Renal cortex interstitium (tissue), 15 donors: ENCODE measurements at places on chromosomes 6 and 20.

GRCh38 chr6:101747716-101748115, 354.2 kb downstream of the GRIK2 start:
- no peak for DNase-seq

- DNase-seq, result no peak
Observed at GRCh38 chr6:8375916-8376315, 59.4 kb downstream of the SLC35B3 start.

DNA sequence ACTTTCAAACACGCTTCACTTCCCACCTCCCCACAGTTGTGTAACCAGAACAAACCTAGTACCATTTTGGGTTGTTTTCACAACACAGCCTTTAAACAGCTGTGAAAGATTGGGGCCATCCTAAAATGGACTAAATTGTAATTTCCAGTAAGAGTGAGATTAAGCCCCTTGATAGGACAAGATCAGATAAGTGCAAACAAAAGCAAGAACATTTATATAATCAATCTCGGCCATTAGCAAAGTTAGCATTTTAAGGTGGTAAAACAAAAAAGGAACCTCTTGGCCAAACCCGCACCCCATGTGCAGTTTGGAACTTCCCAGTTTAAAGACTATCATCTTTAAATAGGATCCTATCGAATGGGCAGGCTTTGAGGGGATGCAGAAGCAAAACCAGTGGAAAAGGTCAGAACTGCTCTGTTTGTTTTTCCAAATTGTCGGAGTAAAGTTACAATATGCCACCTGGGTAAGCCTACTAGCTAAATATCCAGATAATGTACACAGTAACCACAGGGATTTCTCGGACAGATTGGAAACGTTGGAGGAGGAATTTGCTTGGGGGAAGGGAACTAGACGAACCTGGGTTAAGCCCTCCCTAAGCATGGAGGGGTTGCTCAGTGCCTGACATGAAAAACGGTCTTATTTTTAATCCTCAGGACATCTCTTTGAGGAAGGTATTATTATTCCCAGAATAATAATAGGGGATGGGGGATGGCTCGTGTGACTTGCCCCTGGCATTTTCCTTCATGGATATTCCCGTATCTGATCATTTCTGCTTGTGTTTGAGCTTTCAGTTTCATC, 159.8 kb upstream of the SALL4 start:
- no peak for DNase-seq

DNA sequence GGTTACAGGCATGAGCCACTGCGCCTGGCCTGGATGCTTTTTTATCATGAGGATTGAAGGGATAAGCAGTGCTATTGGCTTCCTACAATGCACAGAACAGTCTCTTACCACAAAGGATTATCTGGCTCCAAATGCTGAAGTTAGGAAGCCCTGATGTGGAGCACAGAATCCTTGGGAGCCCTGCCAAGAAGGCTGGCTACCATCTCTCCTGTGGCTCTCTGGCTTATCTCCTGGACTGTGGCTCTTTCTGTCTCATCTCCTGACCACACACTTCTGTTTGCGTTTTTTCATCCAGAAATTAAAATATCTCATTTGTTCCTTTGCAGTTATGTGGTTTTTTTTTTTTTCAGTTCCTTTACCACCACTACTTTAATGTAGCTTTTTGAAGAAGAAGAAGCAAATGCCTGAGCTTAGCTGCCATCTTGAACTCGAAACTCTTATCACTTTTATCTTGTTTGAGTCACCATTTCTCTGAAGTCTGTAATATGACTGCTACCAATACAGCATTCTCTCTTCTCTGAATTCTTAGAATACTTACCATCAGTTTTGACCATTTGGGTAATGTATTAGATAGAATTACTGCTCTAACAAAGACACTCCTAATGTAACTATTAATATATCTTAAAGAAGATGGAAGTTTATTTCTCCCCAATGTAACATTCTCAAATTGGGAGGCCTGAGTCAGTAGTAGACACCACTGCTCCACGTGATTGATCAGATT, 1044.7 kb downstream of the KIF16B start:
- DNase-seq, result no peak

DNA sequence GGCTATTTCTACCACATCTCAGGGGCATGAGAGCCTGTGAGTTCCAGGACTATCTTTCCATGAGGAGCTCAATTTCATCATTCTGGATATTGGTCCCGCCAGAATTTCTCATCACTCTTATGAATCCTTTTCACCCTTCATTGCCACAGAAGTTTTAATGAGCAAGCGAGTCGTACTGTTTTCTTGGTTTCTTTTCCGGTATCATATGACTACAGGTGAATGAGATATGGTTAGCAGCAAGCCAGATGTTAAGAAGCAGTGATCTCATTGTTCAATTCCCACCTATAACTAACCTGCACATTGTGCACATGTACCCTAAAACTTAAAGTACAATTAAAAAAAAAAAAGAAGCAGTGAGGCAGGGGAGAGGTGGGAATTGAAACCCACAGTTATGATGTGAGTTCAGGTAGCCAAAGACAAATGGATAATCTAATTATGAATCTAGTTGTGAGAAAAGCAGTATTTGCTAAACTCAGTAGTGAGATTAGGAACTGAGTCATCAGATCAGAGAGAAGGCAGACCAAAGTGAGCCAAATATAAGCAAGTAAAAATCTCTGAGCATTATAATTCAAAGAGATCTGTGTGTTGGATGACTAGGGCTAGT, 78.0 kb upstream of the ELOVL5 start:
- DNase-seq, result no peak

GRCh38 chr6:166308033-166308768, at the start of gene PRR18:
Gene PRR18 (minus strand): TSS chr6:166308392. CDS start chr6:166308142, 250 bp downstream.
- DNase-seq, result no peak

DNA sequence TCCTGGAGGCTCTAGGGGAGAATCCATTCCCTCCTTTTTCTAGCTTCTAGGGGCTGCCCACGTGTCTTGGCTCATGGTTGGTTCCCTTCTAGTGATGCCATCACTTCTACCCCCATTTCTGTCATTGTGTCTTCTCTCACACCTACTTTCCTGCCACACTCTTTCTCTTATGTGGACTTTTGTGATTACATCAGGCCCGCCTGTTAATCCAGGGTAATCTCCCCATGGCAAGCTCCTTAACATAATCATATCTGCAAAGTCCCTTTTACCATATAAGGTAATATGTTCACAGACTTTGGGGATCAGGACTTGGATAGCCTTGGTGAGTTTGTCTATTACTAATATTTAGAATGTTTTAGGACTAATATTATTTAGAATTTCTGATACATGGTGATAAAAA, 111.9 kb downstream of the DNAH8 start:
- DNase-seq, result no peak

DNA sequence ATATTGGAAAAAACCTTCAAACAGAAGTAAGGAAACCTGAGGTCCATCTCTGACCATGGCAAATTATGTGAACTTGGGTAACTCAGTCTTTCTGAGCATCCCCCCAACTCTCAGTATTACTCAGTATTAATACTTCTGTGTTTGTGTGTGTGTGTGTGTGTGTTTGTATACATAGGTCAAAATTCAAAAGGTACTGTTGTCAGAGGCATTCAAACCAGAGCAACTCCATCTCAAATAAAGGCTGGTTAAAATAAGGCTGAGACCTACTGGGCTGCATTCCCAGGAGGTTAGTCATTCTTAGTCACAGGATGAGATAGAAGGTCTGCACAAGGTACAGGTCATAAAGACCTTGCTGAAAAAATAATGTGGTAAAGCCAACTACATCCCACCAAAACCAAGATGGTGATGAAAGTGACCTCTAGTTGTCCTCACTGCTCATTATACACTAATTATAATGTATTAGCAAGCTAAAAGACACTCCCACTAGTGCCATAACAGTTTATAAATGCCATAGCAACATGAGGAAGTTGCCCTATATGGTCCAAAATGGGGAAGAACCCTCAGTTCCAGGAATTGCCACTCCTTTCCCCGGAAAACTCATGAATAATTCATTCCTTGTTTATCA, 33.3 kb upstream of the SLC22A16 start:
- DNase-seq, result no peak

DNA sequence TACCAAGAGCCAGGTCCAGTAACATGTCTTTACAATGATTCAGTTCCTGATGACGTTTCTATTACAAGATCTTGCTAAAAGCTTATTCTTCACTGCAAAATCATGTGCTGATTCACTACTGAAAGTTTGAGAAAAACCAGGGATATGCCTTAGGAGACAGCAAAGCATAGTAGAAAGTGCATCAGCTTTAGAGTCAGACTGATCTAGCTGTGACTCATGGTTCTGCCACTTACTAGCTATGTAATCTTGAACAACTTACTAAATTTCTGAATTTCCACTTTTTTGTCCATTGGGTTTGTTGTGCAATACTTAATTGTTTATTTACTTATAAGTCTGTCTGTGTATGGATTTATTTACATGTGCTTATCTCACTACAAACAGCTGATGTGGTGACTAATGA, 198.5 kb upstream of the RSPO3 start:
- no peak for DNase-seq

GRCh38 chr6:68572525-68572924, 62.6 kb upstream of the ADGRB3 start:
- no peak for DNase-seq

DNA sequence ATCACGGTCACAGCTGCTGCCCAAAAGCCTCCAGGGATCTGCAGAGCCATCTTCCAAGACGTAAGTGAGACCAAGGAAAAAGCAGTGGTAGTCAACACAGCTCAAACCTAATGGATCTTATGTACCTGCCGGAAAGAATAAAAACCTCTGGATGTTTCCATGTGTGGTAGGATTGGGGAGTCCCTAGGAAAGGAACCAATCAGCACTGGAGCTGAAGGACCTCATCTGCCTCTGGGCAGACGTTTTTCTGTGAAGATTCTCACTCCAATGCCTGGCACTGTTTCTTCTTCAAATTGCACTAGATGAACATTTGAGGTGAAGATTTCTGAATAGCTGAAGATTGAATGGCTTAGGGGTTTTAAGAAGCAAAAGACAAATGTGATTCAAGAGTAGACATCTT, at the start of gene HLA-DQB2:
Gene HLA-DQB2 (minus strand): TSS at position 112 of the 400 bp plus-strand sequence. CDS start 62 bp downstream, at position 50.
- no peak for DNase-seq

DNA sequence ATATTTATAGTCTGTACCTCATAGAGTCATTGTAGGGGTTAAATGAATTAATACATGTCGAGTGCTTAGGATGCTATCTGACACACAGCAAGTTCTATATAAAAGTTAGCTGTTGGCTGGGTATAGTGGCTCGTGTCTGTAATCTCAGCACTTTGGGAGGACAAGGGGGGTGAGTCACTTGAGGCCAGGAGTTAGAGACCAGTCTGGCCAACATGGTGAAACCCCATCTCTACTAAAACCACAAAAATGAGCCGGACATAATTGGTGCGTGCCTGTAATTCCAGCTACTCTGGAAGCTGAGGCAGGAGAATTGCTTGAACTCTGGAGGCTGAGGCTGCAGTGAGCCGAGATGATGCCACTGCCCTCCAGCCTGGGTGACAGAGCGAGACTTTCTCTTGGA, 222.9 kb downstream of the UBE3D start:
- DNase-seq, result no peak

- DNase-seq, result no peak
Observed at GRCh38 chr20:56440346-56441007, 27.9 kb upstream of the RTF2 start.

GRCh38 chr6:169051371-169051770, 202.3 kb downstream of the THBS2 start:
- no peak for DNase-seq

GRCh38 chr20:3760655-3761348, 6.8 kb downstream of the ADISSP start:
- DNase-seq, result no peak

DNA sequence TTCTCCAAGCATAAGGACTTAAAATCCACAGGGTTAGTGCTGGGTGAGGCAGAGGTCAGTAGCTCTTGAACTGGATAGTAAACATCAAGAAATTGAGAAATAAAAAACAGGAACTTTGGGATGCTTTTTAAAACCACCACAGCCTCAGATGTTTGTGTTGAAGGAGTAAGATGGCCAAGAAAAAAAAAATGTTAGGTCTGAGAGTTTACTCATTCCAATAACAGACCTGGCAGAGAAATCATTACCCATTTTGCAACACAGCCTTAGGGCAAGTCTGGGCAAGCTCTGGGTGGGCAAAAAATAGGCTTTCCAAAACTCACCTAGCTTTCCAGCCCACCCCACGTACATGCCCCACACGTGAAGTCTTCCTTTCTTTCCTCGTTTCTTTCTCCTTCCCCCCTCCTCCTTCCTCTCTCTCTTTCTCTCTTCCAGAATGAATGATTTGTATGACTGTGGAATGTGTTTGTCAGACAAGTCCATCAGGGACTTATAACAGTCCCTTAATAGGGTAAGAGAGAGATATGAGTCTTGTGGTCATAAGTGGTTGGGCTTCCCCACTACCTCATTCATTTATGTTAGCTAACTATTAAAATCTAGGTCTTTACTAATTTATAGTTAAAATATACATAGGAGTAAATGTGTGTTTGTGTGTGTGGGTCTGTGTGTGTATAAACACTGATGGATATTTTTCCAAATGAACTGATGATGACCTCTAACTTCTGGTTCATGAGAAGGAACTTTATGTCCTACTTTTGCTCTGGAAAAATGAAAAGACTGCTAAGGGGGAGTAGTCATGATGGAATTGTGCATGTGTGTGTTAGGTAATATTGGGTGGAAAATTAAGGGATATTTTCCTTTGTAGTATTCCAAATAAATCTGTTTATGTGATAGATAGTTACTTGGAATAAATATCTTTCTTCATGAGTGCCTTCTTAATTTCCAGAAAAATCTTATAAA, 18.0 kb upstream of the DSE start:
- no peak for DNase-seq

- no peak for DNase-seq
Observed at GRCh38 chr20:43901296-43901695, 13.4 kb upstream of the TOX2 start.

GRCh38 chr6:8080362-8081151, 16.4 kb upstream of the BLOC1S5 start:
- DNase-seq, result no peak

GRCh38 chr6:31736021-31736767, at the start of gene CLIC1:
Gene CLIC1 (minus strand): TSS chr6:31736530. CDS start chr6:31736300, 230 bp downstream.
- DNase-seq, result no peak

- DNase-seq, result no peak
Observed at GRCh38 chr20:52438326-52438963, 246.9 kb upstream of the ZFP64 start.

GRCh38 chr6:80553071-80553740, 446.7 kb downstream of the BCKDHB start:
- peak; percentile 18 for DNase-seq

DNA sequence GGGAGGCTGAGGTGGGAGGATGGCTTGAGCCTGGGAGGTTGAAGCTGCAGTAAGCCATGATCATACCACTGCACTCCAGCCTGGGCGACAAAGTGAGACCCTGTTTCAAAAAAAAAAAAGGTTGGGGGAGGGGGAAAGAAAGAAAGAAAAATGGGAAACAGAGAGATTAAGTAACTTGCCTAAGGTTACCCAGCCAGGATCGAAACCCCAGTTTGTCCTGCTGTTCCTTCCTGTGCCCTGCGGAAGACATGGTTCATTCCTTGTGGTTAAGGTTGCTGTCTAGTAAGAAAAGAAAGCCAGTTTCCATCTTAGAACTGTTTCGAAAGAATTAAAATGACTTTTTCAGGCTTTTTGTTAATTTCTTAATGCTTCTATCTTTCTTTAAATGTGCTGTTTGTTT, 29.8 kb downstream of the C6orf89 start:
- no peak for DNase-seq

- DNase-seq, result no peak
Observed at GRCh38 chr20:63290677-63291472, 2.1 kb upstream of the COL20A1 start.

GRCh38 chr20:2759143-2759542, 41.3 kb downstream of the CPXM1 start:
- DNase-seq, result no peak
